Uterine smooth muscle cell (primary cell): ENCODE measurements at places on chromosomes 3 and 15. TPM values are rescaled to one million over a fixed set of nuclear protein-coding genes. Genes with fewer than 3 reads are reported as not detected.

Gene TMEM207
- not detected in 2 replicates for total RNA-seq

Gene CD200R1
- not detected in 2 replicates for total RNA-seq

Gene TMIE
- total RNA-seq: under 0.01 and 0.12 TPM in 2 replicates

Gene MYO5C
- under 0.01 and 0.22 TPM in 2 replicates for total RNA-seq

Gene FGF12
- total RNA-seq: under 0.01 and 0.22 TPM in 2 replicates

Gene FBXL22
- total RNA-seq: 0.22 and 1.5 TPM in 2 replicates

Gene CLDN11
- 264 and 356 TPM in 2 replicates for total RNA-seq

Gene SLC28A2
- not detected in 2 replicates for total RNA-seq

Gene LRRC57
- 13.2 and 15.7 TPM in 2 replicates for total RNA-seq

Gene MESP2
- total RNA-seq: 0.55 and 0.75 TPM in 2 replicates

Gene CAPN7
- 31.0 and 43.5 TPM in 2 replicates for total RNA-seq

Gene GOLGA6L7
- not detected in 2 replicates for total RNA-seq

Gene MCF2L2
- 0.66 and 1.9 TPM in 2 replicates for total RNA-seq

Gene ITIH1
- total RNA-seq: not detected in 2 replicates
